Activated CD4-positive, alpha-beta T cell treated with anti-CD3 and anti-CD28 coated beads for 1 hour (primary cell): ENCODE measurements at places on chromosomes 7 and 10.

DNA sequence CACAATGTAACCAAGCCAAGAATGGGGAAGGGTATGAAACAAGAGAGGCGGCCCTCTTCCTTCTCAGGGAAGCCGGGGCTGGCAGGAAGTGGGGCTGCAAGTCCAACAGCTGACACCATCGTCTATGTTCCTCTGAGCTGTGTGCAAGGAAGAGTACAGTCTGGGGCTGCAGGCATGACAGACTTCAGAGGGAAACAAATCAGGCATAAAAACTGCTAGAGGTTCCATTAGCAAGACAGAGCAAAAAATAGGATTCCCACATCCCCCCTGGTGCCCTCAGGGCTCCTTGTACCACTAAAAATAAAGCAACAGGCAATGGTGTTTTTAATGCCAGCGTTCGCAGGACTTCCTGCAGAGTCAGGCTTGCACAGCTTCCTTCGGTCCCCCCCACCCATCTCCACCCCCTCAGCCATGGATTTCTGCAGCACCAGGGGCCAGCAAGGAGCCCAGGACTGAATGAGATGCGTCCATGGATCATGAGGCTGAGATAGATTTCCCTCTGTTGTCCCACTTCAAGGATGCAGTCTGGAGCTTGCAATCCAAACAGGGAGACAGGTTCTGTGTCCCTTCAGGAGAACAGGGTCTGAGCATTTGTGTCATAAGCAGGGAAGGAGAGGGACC, 34.6 kb downstream of the KCNMA1 start:
- no peak for DNase-seq

GRCh38 chr10:97590082-97590747, 694 bp downstream of the C10orf62 start:
- DNase-seq, result no peak

DNA sequence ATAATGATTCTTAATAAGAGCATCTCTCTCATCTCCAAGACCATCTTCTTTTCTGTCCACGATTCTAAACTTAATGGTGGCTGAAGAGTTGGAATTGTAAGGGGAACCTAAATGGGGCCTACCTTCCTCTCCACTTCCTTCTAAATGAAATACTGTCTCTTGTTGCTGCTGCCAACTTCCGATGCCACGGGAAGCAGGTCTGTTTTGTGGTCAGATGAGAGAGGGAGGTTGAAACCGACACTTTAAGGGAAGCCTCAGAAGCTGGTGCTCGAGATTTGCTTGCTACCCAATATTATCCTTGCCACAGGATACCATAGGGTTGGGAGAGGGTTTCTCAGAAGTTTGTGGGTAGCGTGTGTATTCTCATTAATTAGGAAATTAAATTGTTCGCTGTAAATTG, 464.1 kb downstream of the SUGCT start:
- no peak for DNase-seq

DNA sequence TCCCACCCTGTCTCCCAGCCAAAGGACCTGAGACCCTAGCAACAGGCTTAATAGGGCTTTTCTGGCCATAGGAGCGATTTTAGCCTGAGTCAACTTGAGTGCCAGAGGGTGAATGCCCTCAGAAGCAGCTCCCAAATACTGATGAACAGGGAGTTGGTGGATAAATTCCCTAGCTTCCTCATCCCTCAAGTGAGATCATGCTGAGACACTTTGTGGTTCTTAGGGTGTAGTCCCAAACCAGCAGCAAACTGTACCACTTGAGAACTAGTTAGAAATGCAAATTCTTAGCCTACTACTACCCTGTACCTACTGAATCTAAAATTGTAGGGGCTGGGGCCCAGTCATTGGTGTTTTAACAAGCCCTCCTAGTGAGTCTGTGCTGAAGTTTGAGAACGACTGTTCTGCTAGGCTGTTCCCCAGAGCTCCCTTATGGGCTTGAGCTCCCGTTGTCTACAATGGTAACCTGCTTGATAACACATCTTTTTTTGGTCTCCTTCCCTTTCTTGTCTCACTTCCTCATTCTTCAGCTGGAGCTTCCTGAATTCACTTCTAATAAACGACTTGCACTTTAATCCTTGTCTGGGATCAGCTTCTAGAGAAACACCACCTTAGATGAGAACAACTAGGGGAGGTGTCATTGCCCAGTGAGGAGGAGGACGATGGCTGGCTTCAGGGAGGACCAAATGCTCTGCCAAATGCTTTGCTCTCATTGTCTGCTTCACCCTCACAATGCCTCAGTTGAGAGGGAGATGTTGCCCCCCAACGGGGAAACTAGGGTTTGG, 18.2 kb upstream of the CDH23 start:
- no peak for DNase-seq

- DNase-seq, result no peak
These were observed 2.7 kb downstream of the BAG3 start for GRCh38 chr10:119653916-119654315.

DNA sequence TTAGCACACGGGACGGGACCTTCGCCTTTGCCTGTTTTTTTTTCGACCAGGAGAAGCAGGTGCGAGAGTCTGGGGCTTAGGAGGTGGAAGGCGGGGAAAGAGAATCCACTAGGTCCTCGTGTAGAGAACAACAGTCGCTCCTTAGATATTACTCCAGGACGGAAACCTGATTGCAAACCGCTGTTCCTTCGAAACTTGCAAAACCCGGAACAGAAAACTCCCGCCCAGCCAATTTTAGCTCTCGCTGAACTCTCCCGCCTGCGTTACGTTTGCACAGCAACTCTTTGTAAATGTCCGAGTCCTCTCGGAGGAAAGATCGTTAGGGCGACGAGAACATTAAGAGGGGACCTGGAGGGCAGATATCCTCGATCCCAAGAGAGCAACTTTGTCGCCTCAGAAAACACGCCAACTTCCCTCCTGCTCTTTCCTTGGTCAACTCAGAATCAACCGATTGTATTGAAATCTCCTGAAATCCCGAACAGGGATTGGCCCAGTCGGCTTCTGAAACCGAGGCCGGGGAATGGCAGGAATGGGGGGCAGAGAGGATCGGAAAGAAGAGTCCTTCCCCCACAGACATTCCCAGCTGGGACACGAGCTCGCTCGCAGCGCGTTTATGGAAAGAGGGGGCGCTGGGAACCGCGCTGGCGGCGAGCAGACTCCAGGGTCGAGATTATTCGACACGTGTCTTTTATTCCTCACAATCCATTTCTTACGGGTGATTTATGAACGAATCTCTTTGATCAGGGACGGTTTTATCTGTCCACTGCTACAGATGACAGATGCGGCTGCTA, 9.9 kb downstream of the TWIST1 start:
- no peak for DNase-seq

DNA sequence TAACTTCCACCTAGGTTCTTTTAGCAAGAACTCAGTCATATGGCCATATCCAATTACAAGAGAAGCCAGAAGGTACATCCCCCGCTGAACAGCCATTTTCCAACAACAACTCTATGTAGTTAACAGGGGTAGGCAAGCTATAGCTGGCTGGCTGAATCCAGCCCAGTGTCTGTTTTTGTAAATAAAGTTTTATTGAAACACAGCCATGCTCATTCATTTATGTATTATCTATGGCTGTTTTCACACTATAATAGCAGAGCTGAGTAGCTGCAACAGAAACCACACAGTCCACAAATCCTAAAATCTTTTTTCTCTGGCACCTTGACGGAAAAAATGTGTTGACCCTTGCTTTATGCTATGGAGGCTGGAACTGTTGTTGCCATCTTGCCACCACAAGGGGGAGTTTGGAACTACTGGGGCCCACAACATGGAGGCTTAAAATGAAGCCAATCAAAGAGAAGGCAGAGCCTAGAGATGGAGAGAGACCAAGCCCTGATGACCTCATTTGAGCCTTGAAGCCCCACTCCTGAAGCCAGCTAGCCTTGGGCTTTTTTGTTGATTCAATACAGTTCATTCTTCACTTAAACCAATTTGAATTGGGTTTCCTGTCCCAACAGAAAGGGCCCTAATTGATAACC, 33.3 kb upstream of the XPNPEP1 start:
- no peak for DNase-seq

GRCh38 chr7:34043461-34044305, 138.3 kb downstream of the BMPER start:
- DNase-seq, result no peak

- DNase-seq, result no peak
These were observed 305.1 kb upstream of the PITRM1 start for GRCh38 chr10:3477683-3478082.

DNA sequence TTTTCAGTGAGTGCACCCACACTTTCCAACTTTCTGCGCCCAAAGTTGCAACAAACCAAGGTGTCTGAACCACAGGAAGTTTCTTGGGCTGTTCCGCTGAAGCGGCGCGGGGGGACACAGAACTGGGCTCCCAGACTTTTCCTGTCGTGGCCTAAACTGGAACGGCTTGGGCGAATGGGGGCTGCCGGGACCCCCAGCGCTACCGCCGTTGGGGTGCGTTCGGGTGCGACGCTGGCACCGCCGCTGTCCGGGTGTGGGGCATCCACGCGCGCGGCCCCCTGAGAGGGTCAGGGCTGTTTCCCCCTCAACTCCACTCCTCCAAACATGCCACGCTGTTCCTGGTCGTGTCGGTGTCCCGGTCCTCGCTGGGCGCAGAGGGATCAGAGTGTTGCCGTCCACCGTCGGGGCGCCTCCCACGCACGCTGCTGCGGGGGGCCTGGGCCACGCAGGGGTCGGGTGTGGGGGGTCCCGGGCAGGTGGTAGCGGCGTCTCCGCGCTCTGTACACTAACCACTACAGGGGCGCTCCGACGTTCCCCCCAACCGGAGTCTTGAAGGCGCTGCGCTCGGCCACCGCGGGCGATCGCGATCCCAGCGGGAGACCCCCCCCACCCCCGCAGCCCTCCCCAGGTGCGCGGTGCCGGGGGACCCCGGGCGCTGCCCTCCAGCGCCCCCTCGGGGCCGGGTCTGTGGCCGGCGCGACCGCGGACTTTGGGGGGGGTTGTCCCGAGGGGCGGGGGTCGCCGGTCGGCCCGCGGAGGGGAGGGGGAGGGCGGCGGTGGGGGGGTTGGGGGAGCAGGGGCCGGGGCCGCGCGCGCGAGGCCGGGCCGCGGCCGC, 2.2 kb upstream of the CUX1 start:
- peak; percentile 45 for DNase-seq

GRCh38 chr7:44247868-44248651, 47.3 kb downstream of the YKT6 start:
- no peak for DNase-seq

- no peak for DNase-seq
These were observed 82.4 kb downstream of the CREM start for GRCh38 chr10:35208949-35209613.

DNA sequence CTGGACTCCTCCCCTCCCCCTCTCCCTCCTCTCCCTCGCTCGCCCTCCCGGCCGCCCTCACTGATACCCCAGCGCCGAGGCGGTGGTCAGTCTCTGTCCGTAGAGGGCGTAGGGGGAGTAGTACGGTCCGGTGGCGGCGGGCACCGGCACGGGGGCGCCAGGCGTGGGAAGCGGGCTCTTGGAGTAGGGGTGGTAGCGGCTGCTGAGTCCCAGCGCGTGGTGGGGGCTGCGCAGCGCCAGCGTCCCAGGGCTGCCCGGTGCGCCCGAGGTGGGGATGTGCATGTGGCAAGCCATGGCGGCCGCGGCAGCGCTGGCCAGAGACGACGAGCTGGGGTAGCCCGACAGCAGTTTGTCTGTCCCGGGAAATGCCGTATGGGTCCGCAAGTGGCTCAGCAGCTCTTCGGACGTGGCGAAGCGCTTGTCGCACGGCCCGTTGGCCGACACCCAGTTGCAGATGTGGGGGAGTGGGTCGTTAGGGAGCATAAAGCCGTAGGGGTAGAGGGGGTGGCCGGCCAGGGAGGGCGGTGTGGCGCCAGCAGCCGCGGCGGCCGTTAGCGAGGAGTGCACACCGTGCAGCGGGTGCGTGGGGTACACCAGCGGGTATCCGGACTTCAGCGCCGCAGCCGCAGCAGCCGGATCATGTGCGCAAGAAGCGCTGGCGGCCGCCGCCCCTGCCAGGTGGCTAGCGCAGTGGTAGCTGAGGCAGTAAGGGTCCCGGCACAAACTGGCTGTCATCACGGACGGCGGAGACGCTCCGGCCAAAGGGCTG, 2.7 kb downstream of the ZNF503 start:
- DNase-seq, result no peak

GRCh38 chr7:26202019-26202990, 760 bp downstream of the CBX3 start:
- peak; percentile 48 for DNase-seq

DNA sequence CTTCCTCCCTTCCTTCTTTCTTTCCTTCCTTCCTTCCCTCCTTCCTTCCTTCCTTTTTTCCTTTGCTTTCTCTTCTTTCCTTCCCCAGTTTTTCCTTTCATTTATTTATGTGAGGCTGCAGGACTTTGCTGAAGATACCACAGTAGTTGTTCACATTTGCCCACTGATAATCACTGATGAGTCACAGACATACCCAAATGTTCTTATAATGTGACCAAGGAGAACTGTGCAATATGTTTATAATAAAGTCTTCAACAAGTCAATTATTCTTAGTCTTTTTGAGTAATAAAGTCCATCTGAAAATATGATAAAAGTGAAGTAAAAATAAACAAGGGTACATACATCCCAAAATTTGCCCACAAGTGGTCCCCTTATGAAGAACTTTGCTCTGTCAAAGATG, 159.7 kb downstream of the GNAI1 start:
- DNase-seq, result no peak

GRCh38 chr7:31783221-31783620, 96.2 kb downstream of the PPP1R17 start:
- DNase-seq, result no peak

GRCh38 chr7:41931263-41931646, 228.4 kb upstream of the INHBA start:
- DNase-seq, result no peak

DNA sequence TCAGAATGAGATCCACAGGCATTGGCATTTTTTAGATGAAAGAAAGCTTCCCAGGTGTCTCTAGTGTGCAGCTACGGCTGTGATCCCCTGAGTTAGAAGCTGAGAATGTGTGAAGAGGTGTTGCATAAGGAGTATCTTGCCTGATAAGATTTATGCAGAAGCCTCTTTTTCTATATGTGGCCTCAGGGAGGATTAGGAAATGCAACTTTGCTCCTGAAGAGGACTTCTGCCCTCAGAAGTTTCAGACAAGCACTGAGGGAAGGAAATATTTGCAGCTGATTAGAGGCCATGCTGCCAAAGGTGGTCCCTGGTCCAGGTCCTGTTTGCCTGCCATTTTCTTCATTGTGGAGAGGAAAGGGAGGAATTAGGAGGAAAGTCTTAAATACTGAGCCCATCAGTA, 551.8 kb downstream of the PHTF2 start:
- DNase-seq, result no peak

DNA sequence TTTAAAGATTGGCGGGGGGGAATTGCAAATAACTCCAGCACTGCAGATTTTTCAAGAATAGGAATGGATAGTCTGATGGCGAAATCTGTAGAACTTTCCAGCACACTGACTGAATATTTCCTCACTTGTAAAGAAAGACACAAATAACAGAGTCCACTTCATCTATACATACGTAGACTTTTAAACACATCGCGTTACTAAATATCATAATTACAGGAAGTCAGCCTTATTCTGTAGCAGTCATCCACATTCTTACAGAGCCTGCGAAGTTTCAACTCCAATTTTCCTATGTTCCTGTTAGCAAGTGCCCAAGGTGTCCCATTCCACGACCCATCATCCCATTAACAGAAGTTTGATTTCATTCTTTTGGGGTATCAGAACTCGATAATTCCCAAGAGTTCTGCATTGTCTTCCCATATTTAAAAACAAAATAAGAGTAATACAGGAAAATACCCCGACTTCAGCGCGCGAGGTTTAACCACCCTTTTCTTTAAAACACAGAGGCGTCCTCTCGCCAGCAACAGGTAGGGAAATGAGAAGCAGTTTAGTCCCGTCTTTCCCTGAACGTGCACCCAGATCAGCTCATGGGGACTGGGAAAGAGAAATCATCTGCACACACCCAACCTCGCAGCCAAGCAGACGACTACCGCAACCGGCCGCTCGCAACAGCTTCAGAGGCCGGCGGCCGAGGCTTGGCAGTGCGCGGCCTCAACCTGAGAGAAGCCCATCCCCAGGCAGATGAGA, 880 bp downstream of the HERC4 start:
- no peak for DNase-seq
